Muscle of leg (tissue), 16 donors: ENCODE measurements at places on chromosomes 3 and 15.

GRCh38 chr3:129352650-129353588, 74.2 kb downstream of the HMCES start:
- peak; percentile 66 for DNase-seq

- no peak for DNase-seq
Measured at GRCh38 chr3:148839805-148840204, 12.2 kb downstream of the CPB1 start.

- no peak for DNase-seq
Measured at GRCh38 chr15:99098426-99098825, 6.5 kb upstream of the SYNM start.

DNA sequence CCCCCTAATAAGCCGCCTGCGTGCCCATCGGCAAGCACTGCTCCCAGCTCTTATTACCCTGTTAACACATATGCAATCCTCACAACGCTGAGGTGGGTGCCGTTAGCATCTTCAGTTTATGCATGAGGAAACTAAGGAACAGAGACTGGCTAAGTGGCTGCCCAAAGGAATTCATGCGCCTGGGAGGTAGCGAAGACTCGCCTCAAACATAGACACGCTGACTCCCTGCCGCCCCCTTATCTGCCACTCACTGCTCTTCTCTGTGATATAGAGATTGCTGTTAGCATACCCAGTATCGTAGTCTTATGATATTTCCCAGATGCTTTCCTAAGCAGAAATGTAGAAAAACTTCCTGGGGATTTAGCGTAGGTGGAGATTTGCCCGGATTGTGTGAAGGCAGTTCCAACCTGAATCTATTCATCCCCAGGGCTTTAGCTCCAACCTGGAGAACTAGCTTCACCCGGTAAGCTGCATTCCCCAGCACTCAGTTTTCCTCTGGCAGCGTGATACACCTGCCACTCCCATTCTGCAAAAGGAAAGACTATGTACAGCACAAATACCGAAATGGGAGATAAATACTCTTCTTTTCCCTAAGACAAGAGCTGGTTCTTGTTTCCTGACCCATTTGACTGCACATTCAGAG, 23.7 kb upstream of the CD47 start:
- no peak for DNase-seq

GRCh38 chr3:131072099-131072559, 45.5 kb downstream of the NEK11 start:
- no peak for DNase-seq
